IPS DF 6.9 (cell line): ENCODE measurements at places on chromosomes 12 and 14.
A peak's percentile ranks its signal among the peaks of the same experiment; 100 is the strongest.

DNA sequence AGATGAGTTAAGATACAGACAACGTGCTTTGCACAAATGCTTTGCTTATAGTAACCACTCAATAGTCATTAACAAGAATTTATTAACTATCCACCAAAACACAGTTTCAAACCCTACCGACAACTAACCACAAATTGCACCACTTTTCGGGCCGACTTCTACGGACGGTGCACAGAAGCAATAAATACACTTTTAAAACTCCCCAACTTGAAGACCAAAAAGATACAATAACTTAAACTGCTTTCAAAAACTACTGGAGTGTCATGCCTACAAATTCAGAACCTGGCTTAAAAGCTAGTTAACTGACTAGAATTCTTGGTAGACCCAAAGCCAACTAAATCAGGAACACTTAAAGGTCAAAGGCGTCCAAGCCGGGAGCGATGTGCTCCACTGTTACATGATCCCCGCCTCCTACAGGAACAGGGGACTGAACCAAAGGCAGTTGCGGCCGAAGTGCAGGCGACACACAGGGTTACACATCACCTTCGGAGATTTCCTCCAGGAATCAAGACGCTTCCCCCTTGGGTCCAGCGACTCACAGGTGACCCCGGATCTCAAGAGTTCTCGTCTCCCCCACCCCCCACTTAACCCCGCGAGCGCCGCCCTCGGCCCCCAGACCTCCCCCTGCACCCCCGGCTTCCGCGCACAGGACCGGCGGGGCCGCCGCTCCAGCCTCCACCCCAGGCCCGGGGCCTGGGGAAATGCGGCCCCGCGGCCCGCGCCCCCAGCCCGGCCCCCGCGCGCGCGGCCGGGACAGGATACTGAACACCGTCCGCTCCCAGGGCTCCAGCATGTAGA is 507 bp downstream of the SPTSSA start:
- no peak for DNase-seq

DNA sequence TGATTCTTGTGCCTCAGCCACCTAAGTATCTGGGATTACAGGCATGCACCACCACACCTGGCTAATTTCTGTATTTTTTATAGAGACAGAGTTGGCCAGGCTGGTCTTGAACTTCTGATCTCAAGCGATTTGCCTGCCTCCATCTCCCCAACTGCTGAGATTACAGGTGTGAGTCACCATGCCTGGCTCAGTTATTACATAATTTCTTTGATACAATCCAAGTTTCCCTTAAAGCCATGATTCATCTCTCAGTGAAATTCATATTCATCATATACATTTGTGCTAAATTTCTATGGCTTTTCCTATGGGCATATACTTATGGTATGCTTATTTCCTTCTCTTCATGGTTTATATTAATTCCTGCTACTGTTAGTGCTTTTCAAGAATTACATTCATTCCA is 29.1 kb upstream of the PZP start:
- no peak for DNase-seq

GRCh38 chr12:105822131-105823105 is 316.3 kb downstream of the NUAK1 start:
- no peak for DNase-seq

- DNase-seq: no peak
Observed at GRCh38 chr12:132247718-132248452, 81.5 kb downstream of the GALNT9 start.

- DNase-seq: no peak
Observed at GRCh38 chr14:96741151-96741977, 55.8 kb upstream of the VRK1 start.

DNA sequence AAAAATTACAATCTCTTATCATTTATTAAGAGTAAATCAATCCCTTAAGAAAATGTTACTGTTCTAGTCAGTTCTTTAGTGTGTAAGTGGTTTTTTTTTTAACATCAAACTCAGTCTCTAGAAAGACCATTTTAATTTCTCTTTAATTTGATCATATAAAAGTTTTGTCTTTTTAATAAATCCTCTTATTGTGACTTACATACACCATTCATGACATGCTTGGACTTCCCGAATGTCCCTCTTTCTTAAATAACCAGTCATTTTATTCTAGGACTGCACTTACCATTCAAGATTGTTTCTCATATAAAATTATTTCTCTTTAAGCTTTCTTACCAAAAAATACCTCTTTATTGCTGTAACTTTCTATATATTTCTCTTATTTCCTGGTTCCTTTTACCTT is 60.8 kb upstream of the EVL start:
- DNase-seq: peak; percentile 13

DNA sequence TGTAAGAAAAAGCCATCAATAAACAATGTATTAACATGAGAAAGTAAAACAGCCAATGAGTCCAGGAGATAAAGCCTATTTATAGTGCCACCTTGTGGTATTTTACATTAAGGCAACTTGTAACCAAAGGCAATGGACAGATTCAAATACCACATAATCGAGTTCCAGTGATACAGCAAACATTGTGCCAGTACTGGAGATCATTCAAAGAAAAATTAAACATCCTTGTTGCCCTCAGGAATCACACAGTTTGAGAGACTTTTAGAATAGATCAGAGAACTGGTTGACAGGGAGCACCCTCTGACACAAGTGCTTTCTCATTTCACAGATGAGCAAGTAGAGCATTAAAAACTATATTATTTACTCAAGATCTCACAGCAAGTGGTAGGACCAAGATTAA is 98.1 kb downstream of the DDHD1 start:
- peak; percentile 20 for DNase-seq
